ENCODE measurements at places on chromosomes 3 and 15. TPM values are rescaled to one million over a fixed set of nuclear protein-coding genes. Genes with fewer than 3 reads are reported as not detected.

DNA sequence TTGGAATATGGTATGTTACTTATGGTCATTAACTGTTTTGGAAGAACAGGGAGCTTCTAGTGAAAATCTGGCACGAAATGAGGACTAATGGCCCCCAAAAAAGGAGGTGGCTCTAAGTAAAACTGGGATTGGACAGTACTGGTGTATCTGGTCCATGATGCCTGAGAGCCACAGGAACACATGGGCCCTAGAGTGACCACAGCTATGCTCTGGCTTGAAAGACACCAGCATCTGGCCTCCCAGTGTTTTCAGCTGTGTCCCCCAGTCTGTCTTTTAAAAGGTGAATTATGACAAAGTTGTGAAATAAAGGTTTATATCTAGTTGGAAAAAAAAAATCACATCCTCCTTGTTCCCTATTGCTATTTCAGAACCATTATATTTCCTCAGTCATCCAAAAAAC lies 64.5 kb downstream of the GSK3B start:
- no peak for DNase-seq

DNA sequence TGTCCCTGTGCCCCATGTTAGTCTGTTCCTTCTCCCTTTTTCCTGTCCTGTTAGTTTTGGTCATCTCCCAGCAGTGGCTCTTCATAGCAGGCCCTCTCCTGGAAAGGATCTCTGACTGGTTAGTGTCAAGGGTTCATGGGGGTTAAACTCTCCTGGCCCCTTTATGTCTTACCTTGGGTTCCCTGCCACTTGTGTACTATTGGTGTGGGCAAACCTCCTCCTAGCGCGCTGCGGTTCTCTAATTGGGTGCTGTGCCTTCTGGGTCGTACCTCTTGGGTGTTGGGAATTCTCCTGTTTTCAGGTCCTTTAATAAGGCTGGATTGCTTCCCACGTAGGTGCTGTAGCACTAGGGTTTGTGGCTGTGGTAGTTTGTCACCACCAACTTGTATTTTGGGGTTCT lies 18.8 kb downstream of the GMPS start:
- DNase-seq, result no peak

GRCh38 chr15:80891006-80891405 lies 98.6 kb downstream of the MESD start:
- DNase-seq, result no peak

Gene PP2D1
- not detected for total RNA-seq

Gene POPDC2
- total RNA-seq, result 1.4 TPM

DNA sequence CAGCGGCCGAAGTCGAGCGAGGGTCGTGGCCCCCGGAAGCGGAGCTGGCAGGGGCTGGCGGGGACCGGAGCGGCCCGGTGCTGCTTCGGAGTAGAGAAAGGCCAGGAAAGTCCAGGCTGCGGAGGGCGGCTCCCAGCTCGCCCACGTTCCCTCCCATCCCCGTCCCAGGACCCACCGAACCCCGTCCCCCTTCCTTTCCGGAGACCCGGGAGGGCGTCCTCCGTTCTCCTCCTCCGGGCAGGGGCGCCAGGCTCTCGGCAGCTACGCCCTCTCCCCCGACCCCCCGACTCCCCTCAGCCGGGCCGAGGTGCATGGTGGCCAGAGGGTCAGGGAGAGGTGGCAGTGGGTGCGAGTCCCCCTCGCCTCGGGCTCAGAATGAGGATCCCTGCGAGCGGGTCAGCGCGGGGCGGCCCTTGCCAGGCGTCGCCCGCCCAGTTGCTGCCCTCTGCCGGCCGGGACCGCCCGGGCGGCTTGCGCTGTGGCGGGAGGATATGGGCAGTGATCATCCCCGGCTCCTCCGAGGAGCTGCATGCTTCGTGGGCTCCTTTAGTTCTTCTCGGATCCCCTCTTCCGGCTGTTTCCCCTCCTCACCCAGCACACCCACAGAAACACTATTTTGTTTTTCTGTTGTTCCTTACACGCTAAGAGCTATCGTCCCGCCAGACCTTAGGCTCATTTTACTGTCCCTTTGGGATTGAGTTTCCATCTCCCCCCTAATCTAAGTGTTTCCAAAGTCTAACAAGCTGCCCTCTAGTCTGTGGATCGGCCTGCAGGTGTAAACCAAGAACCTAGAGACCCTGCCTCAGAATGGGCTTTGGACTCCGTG lies 744 bp upstream of the ALDH1A2 start:
- peak; percentile 88 for DNase-seq

DNA sequence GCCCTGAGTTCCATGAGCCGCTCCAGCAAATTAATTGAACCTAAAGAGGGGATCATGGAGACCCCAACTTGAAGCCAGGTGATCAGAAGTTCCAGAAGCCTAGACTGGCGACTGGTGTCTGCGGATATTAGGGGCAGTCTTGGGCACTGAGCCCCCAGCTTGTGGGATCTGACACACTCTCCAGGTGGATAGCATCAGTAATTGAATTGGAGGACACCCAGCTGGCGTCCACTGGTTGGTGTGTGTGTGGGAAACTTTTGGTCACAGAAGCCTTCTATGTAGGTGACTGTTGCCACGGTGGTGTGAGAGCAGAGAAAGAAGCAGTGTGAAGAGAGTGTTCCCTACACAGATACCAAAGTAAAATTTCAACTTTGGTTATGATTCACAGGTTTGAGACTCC lies 106.0 kb upstream of the ADPGK start:
- DNase-seq, result no peak

Gene ISLR2
- 21.1 TPM for total RNA-seq

Gene TNFAIP8L3
- total RNA-seq, result not detected

Gene GOLGA8S
- not detected for total RNA-seq

DNA sequence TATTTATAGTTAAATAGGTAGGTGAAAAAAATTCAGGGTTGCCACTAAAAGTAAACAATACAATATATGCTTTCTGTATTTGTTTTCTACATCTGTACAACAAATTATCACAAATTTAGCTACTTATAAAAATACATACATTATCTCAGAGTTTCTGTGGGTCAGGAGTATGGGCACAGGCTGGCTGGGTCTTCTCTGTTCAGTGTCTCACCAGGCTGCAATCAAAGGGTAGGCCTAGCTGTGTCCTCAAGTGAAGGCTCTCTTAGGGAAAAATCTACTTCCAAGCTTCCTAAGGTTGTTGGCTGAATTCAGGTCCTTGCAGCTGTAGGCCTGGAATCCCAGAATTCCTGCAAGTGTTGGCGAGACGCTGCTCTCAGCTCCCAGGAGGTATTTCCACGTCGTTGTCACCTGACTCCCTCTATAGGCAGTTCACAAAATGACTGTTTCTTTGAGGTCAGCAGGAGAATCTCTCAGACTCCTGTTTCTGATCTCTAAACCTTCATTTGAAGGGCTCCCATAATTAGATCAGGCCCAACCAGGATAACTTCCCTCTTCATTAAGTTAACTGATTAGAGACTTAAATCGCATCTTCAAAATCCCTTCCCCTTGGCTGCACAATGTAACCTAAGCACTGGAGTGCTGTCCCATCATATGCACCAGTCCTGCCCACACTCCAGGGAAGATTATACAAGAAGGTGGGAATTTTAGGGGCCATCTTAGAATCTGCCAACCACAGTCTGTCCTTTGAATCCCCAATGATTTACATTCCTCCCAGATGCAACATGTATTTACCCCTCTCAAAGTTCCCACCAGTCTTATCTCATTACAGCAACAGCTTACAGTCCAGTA lies 296.6 kb downstream of the SUCLG2 start:
- DNase-seq, result peak; percentile 29

GRCh38 chr3:194984066-194984465 lies 286.9 kb downstream of the XXYLT1 start:
- no peak for DNase-seq

DNA sequence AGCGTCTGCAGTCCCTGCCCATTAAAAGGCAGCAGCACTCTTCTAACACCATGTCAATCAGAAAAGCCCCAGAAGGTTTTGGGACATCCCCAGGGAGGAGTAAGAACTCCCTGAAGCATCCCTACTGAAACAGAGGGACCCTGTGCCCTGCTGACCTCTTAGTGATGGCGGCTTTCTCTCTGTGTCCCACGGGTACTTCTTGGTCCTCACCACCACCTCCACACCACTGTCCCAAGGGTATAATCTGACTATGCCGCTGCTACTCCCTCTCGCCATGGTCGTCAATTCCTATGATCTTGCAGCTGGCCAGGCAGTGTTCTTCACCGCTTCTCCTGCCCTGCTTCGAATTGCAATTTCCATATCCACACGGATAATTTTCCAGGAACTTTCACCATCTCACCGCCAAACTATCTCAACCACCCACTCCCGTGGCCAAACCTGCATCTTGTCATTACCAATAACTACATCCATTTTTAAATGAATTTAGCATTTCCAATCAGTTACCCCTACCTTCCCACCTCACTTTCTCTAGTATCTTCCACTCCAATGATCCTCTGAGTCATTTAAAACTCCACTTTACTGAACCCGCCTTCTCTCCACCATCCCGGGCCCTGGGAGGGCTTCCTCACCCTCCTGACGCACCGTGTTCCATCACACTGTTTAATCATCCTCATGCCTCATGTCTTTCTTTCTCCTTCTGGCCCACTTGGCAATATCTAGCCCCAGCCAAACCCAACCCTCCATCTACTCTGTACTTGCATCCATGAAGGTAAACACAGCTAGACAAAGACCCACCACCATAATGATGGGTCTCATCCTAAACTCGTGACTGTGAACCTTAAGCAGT lies 23.7 kb downstream of the PRR23E start:
- no peak for DNase-seq

DNA sequence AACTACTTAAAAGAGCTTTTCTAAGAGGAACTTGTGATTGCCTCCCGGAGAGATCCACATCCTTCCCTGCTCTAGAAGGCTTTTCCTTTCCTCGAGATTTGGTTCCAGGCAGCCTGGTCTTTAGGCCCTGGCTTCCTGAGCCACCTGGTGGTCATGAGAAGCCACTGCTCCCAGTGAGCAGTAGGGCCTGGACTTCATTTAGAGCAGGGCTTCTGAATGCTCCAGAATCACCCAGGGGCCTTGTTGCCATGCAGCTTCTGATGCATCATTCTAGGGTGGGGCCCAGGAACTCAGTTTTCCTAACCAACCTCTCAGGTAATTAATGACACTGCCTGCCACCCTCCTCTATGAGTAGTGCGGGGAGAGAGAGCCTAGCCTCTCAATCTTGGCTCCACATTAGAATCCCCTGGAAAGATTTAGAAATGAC lies 29.6 kb downstream of the PSMD6 start:
- DNase-seq, result peak; percentile 72

Gene ABHD17C
- 6.8 TPM for total RNA-seq

DNA sequence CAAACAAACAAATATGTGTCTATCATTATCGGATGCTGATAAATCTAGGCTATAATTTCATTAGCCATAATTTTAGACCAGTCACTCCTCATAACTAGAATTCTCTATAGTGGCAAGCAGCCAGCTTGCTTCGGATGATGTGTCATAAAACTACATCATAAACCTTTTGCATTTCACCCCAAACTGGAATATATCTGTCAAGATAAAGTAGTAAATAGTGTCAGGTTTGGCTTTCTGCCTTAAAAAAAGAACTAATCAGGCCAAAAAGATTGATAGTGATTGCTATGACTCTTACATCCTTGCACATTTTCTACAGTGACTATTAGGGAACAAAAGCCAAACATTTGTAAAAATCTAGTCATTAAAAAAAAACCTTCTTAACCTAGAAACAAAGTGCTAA lies 51.0 kb downstream of the DPPA2 start:
- DNase-seq, result no peak

Gene CRYBG3
- total RNA-seq, result 89.5 TPM

Gene STRA6
- total RNA-seq, result 8.4 TPM

- no peak for DNase-seq
Observed at GRCh38 chr15:36814105-36814504, 234.7 kb downstream of the CDIN1 start.

DNA sequence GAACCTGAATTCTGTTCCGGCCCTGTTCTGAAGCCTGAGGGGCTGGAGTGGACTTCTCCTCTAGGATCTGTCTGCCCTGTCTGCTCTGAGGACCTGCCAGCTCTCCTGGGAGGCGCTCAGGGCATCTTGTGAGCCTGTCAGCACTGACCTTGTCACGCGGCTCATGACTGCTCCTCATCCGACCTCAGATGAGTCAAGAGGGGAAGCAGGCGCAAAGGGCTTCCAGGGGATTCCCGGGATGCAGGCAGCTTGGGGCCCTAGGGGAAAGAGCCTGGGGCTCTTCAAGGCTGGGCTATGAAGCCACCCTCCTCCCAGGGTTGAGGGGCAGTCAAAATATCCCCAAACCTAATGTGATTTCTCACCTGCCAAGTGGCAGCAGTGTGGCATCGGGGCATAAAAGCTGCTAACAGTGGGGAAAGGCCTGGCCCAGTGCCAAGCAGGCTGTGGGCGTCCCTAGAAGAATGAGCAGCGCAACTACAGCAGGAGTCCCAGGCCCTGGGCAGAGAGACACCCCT lies 27.6 kb upstream of the ANKDD1A start:
- no peak for DNase-seq

GRCh38 chr3:56137415-56137814 lies 330.9 kb downstream of the ERC2 start:
- no peak for DNase-seq

DNA sequence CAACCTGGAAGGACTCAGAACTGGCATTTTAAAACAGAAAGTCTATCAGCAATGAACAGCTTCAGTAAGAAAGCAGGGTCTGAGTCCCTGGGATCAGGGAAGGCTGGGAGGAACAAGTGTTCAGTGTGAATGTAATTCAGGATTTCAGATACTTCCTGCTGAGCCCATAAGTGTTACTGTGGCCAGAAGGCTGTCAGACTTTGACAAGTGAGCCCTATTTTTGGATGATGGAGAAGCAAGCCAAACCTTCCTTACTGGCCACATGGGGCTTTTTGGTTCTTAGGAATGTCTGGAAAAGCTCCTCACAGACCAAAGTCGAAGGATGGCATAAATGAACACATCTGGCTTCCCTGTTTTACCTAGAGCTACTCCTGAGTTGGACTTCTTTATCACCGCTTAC lies 157.2 kb downstream of the BBX start:
- DNase-seq, result no peak

- no peak for DNase-seq
Observed at GRCh38 chr3:49513494-49514124, 40.7 kb upstream of the BSN start.

Gene ACKR2
- 0.64 TPM for total RNA-seq

DNA sequence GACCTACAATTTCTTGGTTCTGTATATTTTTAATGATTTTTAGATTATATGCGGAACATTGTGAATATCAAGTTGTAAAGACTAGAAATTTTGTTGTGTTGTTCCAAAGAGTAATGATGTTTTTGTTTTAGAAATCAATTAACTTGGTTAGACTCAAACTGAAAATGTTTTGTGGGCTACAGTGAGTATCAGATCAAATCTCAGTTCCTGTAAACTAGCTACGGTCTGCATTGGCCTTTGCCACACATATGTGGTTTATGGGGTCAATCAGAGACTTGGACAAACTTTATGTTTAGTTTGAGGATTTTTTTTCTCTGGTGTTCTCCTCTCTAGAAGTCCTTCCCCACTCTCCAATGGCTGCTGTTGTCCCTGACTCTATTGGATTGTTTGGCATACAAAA lies 308.0 kb upstream of the THRB start:
- DNase-seq, result no peak

GRCh38 chr3:108879915-108880314 lies 57.3 kb downstream of the TRAT1 start:
- DNase-seq, result no peak

Gene CIB2
- total RNA-seq, result 131 TPM

GRCh38 chr15:82810890-82811426 lies 1.5 kb downstream of the WHAMM start:
- no peak for DNase-seq

- DNase-seq, result no peak
Observed at GRCh38 chr3:74267588-74268184, 346.8 kb downstream of the CNTN3 start.

Gene SYNPR
- total RNA-seq, result 6.1 TPM
